Activated T-cell treated with anti-CD3 and anti-CD28 coated beads, Interleukin-2, amount 50 U/mL, for 48 hours (primary cell): ENCODE measurements at places on chromosomes 2 and 18.
A peak's percentile ranks its signal among the peaks of the same experiment; 100 is the strongest.

GRCh38 chr2:68414876-68415275 lies 49.8 kb downstream of the PLEK start:
- no peak for DNase-seq

- DNase-seq: no peak
These were observed 68.1 kb upstream of the TMEM247 start for GRCh38 chr2:46411245-46411641.

DNA sequence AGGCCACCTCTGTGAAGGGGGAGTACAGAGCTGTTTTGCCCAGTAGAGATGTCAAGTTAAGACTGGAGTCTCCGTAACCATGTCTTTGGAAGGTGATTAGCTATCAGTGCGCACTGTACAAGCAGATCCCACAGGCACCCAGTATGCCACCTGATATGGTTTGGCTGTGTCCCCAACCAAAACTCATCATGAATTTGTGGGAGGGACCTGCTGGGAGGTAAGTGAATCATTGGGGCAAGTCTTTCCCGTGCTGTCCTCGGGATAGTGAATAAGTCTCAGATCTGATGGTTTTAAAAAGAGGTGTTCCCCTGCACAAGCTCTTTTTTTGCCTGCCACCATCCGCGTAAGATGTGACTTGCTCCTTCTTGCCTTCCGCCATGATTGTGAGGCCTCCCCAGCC lies 90.2 kb downstream of the ACTR2 start:
- no peak for DNase-seq

- no peak for DNase-seq
These were observed 11.8 kb downstream of the CEP68 start for GRCh38 chr2:65067806-65068553.

- peak; percentile 53 for DNase-seq
These were observed 35.5 kb downstream of the ITGA6 start for GRCh38 chr2:172462849-172463381.

DNA sequence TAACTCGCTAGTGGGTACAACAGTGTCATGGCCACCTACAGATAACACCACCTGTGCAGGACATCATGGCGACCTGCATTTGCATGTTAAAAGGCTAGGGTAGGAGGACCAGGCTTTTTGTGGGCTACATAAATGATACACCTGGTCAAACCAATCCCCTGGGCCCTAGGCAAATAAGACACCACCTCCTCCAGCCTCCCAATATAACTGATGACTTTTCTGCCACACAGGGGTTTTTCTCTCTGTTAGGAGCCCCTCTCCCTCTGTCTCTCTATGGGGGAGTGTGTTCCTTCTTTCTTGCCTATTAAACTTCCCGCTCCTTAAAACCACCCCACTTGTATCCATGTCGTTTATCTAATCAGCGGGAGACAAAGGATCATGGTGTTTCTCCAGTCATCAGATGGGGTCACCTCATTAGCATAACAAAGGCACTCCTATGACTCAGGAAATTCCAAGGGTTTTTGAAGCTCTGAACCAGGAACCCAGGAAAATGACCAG lies 10.8 kb upstream of the BUB1 start:
- DNase-seq: no peak

GRCh38 chr2:145124085-145124484 lies 604.2 kb upstream of the ZEB2 start:
- no peak for DNase-seq

DNA sequence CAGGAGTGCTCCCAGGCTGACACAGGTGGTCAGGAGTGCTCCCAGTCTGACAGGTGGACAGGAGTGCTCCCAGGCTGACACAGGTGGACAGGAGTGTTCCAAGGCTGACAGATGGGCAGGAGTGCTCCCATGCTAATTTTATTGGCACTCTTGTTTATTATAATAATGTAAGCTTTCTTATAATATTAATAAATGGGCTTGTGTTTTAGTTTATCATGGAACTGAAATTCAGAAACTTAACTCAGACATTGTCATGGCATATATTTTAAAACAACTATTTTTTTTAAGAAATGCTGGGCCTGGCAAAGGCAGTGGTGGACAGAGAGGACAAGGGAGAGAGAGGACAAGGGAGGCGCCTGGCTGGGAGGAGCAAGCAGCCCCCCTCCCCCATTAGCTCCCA lies 18.7 kb downstream of the ANO7 start:
- DNase-seq: no peak

- DNase-seq: no peak
These were observed 535 bp downstream of the HOXD3 start for GRCh38 chr2:176157499-176158185.

DNA sequence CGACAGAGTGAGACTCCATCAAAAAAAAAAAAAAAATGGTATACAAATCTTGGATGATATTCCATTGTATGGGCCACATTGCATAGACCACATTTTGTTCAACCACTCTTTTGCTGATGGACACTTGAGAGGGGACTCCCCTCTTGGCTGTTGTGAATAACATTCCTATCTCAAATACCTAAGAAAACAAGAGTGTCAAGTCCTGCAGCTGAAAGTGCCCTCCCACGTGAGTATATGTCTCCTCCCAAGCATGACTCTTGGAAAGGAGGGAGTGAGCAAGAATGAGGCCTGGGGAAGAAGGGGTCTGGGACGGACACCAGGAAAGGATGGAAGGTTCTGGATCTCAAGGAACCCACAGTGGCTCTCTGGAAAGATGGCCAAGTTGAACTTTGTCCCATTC lies 36.0 kb upstream of the NPAS2 start:
- no peak for DNase-seq

DNA sequence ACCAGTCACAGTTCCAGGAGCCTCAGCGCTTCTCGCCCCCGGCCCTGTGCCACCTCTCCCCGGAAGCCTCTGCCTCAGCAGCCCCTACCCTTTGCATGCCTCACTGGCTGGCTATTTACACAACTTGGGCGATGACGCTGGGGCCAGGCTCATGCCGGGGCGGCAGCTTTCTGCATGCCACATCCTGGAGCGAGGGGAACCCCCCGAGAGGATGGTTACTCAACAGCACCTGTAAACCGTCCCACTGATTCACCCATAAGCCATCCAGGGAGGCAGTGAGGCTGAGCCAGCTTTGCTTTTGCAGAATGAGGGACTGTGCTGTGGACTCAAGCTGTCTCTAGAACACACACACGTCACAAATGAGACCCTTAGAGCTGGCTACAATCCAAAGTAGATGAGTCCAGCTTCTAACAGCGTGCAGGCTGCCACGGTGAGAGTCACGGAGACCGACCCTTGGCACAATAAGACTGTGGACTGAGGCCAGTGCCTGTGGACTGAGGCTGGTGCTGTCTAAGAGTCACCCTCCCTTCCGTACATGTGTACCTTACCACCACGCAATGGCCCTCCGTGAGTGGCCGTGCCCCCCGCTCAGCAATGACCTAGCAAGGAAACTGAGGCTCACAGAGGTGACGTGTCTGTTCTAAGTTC lies 45.6 kb upstream of the ODC1 start:
- peak; percentile 84 for DNase-seq

- no peak for DNase-seq
These were observed 76.1 kb downstream of the TWIST2 start for GRCh38 chr2:238924032-238924431.

- DNase-seq: no peak
These were observed 65.7 kb upstream of the CNGA3 start for GRCh38 chr2:98280376-98281102.

- no peak for DNase-seq
These were observed 40.0 kb upstream of the SULT1C3 start for GRCh38 chr2:108199726-108200125.

DNA sequence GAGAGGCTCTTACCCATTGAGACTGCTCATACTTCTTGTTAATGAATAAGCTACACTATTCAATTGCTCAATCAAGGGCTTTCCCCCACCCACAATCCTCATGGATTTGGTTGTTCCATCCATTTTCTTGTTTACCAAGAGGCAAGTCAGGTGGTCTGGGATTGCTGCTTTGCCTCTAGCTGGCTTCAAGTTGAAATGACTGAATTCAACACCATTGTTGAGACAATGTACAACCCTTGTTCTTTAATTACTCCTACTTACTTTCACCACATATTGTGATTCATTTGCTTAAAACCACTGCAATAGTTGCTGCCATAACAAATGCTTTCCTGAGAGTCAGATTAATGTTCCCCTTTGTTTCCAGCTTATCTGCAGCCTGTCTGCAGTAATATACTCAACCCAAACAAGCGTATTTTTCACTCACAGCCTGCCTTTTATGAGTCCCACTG lies 532.2 kb downstream of the RIT2 start:
- DNase-seq: no peak

DNA sequence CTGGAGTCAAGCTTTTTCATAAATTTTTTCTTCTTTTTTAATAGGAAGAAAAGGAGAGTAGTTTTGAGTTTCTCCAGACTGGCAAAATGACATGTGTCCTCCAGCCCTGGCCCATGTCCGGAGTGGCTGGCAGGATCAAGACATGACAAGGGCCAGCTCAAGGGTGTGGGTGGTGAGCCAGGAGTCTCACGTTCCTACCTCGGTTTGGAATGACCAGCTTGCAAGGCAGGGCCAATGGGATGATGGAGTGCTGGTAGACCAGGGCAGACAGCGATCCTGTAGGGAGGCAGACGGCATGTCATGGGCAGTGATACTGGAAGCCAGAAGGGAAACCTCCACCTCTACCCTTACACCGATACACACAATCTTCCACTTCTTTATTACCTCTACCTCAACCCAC lies 190.6 kb downstream of the TNS1 start:
- no peak for DNase-seq

DNA sequence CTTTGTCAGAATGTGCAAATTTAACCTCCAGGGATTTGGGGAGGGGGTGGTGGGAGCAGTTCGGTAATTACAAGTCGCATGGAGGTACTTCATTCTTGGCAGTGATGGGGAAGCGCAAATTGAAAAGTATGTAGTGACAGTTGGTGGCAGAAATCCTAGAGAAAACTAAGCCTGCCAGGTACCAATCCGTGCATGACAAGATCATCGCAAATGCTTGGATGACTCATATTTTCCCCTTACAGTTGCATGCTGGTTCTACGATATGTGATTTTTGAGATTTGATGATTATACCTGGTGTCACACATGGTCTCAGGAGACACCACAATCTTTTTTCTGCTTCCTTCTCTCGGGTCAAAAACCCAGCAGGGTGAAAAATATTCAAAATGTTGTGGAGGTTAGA lies 479.7 kb upstream of the ID2 start:
- no peak for DNase-seq

GRCh38 chr18:58639751-58640427 lies 11.0 kb upstream of the ALPK2 start:
- DNase-seq: no peak

GRCh38 chr2:100248044-100248330 lies 74.3 kb downstream of the LONRF2 start:
- DNase-seq: no peak

- DNase-seq: no peak
These were observed 431.8 kb upstream of the MC4R start for GRCh38 chr18:60804415-60804814.

- no peak for DNase-seq
These were observed 11.0 kb downstream of the TTN start for GRCh38 chr2:178796079-178796677.

DNA sequence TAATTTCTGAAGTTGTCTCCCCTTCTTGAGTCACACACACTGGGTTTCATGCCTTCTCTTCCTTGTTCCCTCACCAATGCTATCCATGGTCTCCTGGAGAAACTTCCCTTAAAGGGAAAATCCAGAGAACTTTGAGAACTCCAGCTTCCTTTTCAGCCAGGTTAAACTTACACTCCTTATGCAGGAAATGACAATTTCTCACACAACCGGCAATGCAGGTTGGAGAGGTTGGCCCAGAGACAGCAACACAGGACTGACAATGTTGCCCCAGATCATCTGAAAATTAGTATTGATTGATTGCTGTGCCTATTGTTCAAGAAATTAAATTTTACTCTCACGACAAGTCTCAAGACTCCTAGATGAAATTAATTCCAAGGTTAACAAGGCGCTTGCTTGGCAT lies 292.2 kb downstream of the NYAP2 start:
- no peak for DNase-seq

- DNase-seq: no peak
These were observed 250.5 kb upstream of the SKOR2 start for GRCh38 chr18:47501946-47502345.

DNA sequence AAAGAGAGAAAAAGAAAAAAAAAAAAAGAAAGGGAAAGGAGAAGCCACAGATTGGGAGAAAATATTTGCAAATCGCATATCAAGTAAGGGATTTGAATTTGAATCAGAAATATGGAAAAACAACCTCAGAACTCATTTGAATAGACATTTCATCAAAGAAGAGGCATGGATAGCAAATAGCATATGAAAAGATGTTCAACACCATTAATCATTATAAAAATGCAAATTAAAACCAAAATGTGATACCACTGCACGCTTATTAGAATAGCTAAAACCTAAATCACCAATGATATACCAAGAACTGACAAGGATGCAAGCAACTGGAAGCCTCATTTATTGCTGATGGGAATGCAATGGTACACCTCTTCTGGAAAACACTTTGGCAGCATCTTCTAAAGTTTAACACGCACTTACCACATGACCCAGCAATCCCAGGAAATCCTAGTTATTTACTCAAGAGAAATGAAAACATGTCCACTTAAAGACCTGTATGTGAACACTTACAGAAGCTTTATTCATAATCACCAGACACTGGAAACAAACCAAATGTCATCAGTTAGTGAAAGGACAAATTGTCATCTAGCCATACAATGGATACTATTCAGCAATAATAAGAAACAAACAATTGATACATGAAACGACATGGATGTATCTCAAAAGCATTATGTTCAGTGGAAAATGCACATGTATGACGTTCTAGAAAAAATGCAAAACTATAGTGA lies 10.3 kb downstream of the DNER start:
- DNase-seq: no peak

- DNase-seq: no peak
These were observed 25.4 kb downstream of the HPCAL1 start for GRCh38 chr2:10327896-10328669.

DNA sequence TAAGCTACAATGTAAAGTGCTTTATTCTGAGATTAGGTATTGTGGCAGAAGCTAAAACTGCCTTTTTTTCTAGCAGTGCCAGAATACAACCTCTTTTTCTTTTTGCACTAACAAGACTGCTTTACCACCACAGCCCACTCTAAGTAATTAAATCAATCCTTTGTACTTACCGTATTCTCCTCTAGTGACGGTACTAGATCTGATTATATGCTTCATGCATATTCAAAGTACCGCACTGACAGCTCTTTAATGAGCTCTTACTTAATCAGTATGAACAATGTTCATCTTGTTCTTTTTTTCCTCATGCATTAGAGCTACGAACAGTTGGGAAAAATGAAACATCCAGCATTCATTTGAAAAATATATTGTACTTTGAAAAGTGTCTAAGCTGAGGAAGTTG lies 16.1 kb upstream of the OTX1 start:
- no peak for DNase-seq

GRCh38 chr2:100924520-100925451 lies 77.3 kb upstream of the RPL31 start:
- peak; percentile 38 for DNase-seq

DNA sequence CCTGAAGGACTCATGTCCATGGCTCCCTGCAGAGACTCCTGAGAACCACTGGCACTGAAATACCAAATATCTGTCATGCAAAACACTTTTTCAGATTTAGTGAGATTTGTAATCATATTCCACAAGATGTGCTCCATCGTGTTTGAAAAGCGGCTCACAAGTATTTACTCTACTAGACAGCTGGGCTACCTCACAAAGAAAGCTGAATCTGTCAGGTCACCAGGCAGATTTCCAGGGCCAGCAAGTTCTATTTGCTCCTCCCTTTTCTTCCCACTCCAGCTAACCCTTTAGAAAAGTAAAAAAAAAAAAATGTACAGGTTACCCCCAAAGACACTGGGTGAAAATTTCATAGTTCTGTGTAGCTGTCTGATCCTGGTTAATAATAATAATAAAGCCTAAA lies 22.9 kb downstream of the WIPF1 start:
- no peak for DNase-seq
